ENCODE measurements at places on chromosomes 11 and 22.
A peak's percentile ranks its signal among the peaks of the same experiment; 100 is the strongest.

GRCh38 chr11:38182126-38182866 is 1584.3 kb upstream of the RAG2 start:
- no peak for DNase-seq

GRCh38 chr22:24053481-24054226 is 42.5 kb downstream of the CABIN1 start:
- no peak for DNase-seq

- no peak for DNase-seq
These were observed 4.3 kb downstream of the LARGE2 start for GRCh38 chr11:45926536-45927331.

- DNase-seq = no peak
These were observed 42.2 kb upstream of the PRDM11 start for GRCh38 chr11:45104006-45104789.

GRCh38 chr11:71453037-71453917 is at the start of gene NADSYN1:
TSS of gene NADSYN1 (plus strand) at chr11:71453203. CDS start at chr11:71453297, 94 bp downstream.
- peak; percentile 100 for DNase-seq

GRCh38 chr11:69452206-69452987 is 29.1 kb upstream of the LINC01488 start:
- DNase-seq = no peak

GRCh38 chr11:107408762-107409211 is 48.8 kb downstream of the CWF19L2 start:
- DNase-seq = no peak

DNA sequence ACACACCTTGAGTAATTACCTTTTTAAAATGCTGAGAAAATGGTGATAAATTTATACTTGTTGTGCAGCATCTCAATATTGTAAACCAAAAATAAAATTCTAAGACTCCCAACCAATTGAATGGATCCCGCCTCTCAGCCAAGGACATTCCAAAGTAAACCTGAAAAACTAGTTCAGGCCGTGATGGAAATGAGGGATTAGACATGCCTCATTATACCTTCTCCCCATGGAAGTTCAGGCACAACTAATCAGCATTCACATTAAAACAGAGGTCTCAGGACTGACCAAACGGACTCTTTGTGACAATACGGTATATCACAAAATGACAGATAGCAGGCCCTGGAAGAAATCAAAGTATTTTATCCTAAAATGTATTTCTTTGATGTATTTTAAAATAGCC is 907.4 kb upstream of the RAG2 start:
- DNase-seq = no peak

GRCh38 chr22:22366537-22366936 is 122.0 kb downstream of the VPREB1 start:
- DNase-seq = no peak

DNA sequence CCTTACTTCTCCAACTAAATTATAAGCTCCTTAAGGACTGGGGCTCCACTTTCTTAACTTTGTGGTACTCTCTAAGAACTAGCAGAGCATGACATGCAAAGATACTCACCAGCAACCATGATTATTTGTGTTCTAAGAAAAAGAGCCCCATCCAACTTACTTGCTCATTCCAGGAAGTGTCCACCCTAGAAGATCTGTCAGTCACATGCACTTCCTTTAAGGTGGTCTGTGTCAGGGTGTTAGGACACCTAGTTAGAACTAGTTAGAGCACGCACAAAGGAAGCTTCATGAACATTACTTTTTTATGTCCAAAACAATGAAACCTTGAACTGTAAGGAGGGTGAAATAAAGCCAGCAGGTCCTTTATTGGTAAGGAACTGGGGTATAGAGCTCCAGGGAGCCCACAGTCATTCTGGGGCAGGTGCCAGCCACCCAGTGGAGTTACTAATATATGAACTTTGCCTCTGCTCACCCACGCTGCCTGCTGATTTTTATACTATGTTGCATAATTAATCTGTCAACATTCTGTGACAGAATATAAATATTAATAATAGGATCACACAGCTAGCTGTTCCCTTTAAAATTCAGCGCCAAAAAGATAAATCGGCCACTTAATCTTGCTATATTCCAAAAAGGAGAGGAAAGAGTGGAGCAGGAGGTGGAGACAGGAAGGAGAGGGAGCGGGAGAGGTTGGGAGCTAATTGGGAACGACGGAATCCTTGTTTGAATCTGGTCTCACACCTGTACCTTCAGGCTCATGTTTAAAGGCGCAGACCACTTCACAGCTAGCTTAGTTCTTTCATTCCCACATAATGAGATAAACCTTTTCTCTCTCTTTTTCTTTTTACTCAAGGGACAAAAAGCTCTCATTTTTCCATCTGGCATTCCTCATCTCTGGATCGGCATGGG is 755.0 kb downstream of the OPCML start:
- DNase-seq = peak; percentile 34

- DNase-seq = no peak
These were observed 7.6 kb downstream of the SYTL2 start for GRCh38 chr11:85803303-85803702.

DNA sequence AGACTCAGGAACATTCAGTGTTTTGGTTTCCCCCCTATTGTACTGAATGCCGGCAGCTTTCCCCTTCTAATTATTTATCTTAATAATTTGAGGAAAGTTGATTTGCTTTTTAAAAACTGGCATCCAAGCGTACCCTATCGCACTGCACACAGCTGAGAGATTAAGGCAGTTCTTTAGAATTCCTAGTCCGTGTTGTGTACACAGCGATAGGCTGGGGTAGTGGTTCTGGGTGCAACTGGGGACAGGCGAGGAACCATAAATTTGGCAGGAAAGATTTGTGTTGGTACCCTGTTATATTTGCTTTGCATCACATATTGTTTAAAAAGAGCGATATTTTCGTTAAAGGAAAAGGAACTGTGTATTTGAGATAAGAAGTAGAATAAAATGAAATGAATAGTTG is 39.2 kb downstream of the PTPRJ start:
- no peak for DNase-seq

GRCh38 chr11:134069426-134070341 is 812 bp downstream of the JAM3 start:
- DNase-seq = peak; percentile 62

- DNase-seq = peak; percentile 94
These were observed 22.9 kb upstream of the A4GALT start for GRCh38 chr22:42743501-42743991.

DNA sequence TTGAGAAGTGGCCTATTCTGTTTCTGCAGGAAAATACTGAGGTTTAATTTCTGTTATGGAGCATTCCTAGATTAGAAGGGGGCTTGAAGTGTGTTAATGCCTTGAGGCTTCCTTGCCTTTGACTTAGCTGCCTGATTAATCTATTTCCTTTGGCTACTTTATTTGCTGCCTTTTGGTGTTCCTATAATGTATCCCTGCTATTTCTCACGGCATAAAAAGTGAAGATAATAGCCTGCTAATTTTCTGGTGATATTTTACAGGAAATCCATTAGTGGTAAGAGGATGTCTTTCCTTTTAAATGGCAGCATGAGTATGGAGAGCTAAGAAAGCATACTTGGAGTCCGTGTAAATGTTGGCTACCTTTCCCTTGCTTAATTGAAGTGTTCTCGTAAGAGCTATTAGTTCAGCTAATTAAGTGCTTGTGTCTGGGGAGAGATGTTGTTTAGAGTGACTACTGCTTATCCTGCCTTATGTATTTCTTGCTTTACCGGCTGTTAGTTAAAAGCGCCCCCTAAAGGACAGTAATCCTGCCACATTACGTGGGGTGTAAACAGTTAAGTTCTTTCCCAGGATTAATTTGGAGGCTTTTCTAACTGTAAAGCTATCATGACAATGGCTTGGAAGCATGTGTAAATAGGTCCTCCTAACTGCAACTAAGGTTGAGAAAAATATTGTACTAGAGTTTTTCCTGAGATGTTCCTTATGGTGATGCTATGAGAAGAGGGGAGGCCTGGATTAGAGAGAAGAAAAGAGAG is 45.6 kb downstream of the ZNF280B start:
- DNase-seq = no peak

- DNase-seq = no peak
These were observed 35.2 kb downstream of the LRRC10B start for GRCh38 chr11:61543606-61544306.

GRCh38 chr22:44031158-44031952 is 7.3 kb downstream of the PARVB start:
- no peak for DNase-seq

Measured in GM03348 (cell line).